Right lobe of liver (tissue), 6 donors: ENCODE measurements at places on chromosomes 12 and 14. TPM values are rescaled to one million over a fixed set of nuclear protein-coding genes. Genes with fewer than 3 reads are reported as not detected.

DNA sequence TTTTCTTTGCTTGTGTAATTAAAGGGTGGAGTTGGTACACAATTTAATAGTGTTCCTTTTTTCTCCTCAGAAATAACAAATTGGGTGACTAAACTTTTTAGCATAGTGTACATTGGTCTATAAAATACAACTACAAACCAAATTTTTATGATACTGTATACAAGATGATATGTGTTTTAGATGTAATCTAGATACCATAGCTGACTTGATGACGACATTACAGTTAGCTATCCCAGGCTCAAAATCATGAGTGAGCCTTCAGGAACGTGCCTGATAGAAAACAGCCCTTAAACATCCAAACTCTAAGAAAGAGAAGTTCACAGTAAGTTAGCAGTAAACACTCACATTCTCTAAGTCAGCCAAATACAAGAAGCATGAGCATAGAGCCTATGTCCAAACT lies 99.0 kb upstream of the SSTR1 start:
- no peaks in the 10 kb centered on the region for H3K4me1 ChIP-seq
- no peak for DNase-seq

DNA sequence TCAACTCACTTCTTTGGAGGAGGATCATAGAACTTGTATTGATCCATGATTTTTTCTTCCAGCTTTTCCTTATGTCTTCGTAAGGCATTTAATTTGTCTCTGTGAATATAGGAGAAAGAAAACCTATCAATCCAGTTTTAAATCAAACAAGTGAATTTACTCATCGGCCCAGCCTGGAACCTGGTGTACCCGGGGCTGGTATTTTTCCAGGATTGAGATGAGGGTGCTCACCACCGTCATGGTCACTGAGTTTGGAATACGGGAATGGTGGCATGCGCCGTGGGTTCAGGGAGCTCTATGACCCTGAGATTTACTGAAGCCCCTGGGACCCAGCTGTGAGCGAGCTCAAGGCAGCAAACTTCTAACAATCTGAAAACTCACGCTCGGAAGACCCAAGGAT lies 46.5 kb upstream of the GPR68 start:
- no peak for DNase-seq
- no peaks in the 10 kb centered on the region for H3K4me1 ChIP-seq
- H3K27me3 ChIP-seq, result no peaks in the 10 kb centered on the region
- no peak overlapping the region for H3K27ac ChIP-seq
- H3K4me3 ChIP-seq, result no peak overlapping the region
- H3K36me3 ChIP-seq, result no peaks in the 10 kb centered on the region

The CMA1 gene
- not detected for total RNA-seq

The DDX47 gene
- 24.5 TPM for total RNA-seq

The SLC6A12 gene
- total RNA-seq, result 15.3 TPM
